Progenitor cell of endocrine pancreas (in vitro differentiated cells): ENCODE measurements at places on chromosomes 13 and 19.
A peak's percentile ranks its signal among the peaks of the same experiment; 100 is the strongest.

DNA sequence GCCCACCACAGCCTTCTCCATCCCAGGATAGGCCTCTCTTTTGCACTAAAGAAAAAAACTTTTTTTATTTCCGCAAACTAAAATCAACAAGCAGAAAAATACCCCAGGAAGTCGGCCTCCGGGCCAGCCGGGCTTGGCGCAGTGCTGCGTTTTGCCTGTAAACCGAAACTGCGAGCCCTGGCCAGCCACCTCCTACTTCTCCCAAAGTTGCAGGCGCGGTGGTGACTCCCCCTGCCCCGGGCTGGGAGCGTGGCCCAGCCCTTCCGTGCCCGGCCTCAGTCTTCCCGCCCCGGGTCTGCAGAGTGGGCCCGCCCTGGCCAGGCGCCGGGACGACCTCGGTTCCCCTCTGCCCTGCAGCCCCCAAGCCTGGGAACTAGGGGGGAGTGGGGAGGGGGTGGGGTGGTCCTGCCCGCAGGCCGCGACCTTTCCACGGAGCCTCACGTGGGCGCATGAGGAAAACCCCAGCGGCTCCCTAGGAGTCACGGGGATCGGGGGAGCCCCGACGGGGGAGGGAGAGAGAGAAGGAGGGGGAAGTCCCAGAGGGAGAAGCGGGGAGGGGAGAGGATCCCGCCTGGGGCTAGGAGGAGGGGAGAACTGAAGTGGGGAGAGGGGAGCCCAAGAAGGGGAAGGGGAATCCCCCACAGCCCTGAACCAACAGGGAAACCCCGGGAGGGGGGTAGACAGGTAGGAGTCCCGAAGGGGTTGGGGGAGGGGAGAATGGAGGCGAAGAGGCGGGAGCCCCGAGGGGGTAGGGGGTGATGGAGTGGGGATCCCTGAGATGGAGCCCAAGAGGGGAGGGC lies 3.0 kb downstream of the GADD45B start:
- H3K27me3 ChIP-seq, result peaks cover 49% of the 10 kb centered on the region
- H3K4me1 ChIP-seq, result peaks cover 20% of the 10 kb centered on the region
- no peak overlapping the region for H3K27ac ChIP-seq
- H3K36me3 ChIP-seq, result no peaks in the 10 kb centered on the region

- peaks cover 2% of the 10 kb centered on the region for H3K4me1 ChIP-seq
Observed at GRCh38 chr19:32415246-32415645, 9.7 kb downstream of the DPY19L3 start.

DNA sequence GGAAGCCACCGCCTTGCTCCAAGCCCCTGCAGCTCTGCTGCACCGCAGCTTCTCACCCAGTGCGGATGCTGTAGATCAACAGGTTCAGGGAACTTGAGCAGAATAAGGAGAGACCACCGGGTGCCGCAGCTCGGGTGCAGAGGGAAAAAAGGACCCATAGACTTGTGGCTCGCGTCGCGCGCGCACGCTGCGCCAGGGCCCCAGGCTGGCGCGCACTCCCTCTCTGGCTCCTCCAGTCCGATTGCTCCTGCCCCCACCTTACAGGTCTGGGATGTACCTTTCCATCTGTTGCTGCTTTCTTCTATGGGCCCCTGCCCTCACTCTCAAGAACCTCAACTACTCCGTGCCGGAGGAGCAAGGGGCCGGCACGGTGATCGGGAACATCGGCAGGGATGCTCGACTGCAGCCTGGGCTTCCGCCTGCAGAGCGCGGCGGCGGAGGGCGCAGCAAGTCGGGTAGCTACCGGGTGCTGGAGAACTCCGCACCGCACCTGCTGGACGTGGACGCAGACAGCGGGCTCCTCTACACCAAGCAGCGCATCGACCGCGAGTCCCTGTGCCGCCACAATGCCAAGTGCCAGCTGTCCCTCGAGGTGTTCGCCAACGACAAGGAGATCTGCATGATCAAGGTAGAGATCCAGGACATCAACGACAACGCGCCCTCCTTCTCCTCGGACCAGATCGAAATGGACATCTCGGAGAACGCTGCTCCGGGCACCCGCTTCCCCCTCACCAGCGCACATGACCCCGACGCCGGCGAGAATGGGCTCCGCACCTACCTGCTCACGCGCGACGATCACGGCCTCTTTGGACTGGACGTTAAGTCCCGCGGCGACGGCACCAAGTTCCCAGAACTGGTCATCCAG lies 964 bp downstream of the PCDH17 start:
- DNase-seq, result peak; percentile 30
- peak overlapping the region; percentile 91 for H3K27ac ChIP-seq
- H3K4me1 ChIP-seq, result peaks cover 27% of the 10 kb centered on the region
- H3K27me3 ChIP-seq, result peaks cover 29% of the 10 kb centered on the region

- no peaks in the 10 kb centered on the region for H3K27me3 ChIP-seq
- H3K27ac ChIP-seq, result peak overlapping the region; percentile 97
- H3K4me3 ChIP-seq, result peak overlapping the region; percentile 90
- DNase-seq, result no peak
- H3K4me1 ChIP-seq, result peaks cover 26% of the 10 kb centered on the region
Observed at GRCh38 chr13:27170221-27170515, 1.4 kb downstream of the USP12 start.

DNA sequence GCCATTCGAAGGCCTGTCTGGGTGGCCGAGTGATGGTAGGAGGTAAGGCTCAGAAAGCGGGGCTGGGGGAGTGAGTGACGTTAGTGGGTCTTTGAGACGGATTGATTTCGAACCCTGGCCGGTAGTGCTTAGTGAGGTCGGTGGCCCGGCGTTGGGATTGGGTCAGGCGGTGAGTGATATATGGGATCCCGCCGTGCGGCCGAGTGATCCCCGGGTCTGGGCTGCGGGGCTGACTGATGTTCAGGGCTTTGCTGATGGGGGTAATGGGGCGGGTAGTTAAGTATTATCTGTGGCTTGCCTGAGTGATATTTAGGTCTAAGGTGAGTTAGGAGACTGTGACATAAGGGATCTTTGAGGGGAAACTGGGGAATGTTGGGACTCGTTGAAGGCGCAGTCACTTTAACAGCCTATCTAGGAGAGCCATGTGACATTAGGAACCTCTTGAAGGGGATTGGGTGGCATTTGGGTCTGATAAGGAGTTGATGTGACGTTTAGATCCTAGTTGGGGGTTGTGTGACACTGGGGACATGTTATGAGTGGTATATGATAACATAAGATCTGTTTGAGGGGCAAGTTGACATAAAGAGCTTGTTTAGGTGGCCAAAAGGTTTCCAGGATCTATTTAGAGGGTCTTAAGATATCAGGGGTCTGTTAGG lies 543 bp downstream of the PSMC4 start:
- DNase-seq, result no peak
- H3K4me3 ChIP-seq, result peak overlapping the region; percentile 100
- peaks cover 22% of the 10 kb centered on the region for H3K4me1 ChIP-seq
- H3K27me3 ChIP-seq, result no peaks in the 10 kb centered on the region
- peak overlapping the region; percentile 96 for H3K27ac ChIP-seq
- peaks cover 25% of the 10 kb centered on the region for H3K36me3 ChIP-seq

GRCh38 chr13:59584761-59585670 lies 578.7 kb downstream of the DIAPH3 start:
- no peaks in the 10 kb centered on the region for H3K36me3 ChIP-seq
- H3K27ac ChIP-seq, result no peak overlapping the region
- no peaks in the 10 kb centered on the region for H3K27me3 ChIP-seq
- DNase-seq, result no peak

DNA sequence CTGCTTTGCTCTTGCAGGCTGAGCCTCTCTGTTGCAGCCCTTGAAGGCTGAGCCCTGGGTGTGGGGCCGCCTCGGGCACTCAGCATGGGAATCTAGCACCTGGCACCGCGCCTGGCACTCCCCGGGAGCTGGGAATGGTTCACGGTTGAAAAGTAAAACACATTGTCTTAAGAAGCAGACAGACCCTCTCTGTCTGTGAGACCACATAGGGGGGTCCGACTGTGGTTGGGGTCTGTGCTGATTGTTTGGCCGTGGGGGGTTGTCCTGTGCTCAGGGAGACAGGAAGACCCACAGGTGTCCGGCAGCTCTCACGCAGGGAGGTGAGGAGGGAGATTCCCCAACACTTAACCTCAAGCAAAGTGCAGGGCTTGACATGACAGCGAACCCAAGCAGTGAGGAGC lies 64.8 kb downstream of the SOX1 start:
- no peak for DNase-seq
- peaks cover 3% of the 10 kb centered on the region for H3K4me1 ChIP-seq
- H3K4me3 ChIP-seq, result no peak overlapping the region
- no peak overlapping the region for H3K27ac ChIP-seq
- H3K27me3 ChIP-seq, result peaks cover 69% of the 10 kb centered on the region

GRCh38 chr13:28761586-28761985 lies 42.8 kb upstream of the SLC46A3 start:
- no peaks in the 10 kb centered on the region for H3K27me3 ChIP-seq
- H3K4me1 ChIP-seq, result no peaks in the 10 kb centered on the region
- peaks cover 3% of the 10 kb centered on the region for H3K36me3 ChIP-seq

DNA sequence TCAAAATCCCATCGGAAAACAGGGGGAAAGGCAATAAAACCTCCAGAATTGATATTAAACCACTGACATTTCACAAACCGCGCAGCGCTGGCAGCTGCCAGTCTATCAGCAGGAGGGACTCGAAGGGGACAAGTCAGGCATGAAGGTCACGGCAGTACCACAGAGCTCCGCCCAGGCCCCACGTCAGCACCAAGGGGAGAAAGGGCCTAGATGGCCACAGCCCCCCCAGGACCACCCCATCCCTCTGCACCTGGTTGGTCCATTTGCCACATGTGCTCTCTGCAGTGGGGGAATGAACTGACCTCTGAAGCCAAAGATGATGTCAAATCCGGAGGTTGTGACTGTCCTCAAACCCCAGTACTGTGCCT lies 9.5 kb upstream of the VSTM2B start:
- no peak overlapping the region for H3K4me3 ChIP-seq
- DNase-seq, result no peak
- no peaks in the 10 kb centered on the region for H3K4me1 ChIP-seq

DNA sequence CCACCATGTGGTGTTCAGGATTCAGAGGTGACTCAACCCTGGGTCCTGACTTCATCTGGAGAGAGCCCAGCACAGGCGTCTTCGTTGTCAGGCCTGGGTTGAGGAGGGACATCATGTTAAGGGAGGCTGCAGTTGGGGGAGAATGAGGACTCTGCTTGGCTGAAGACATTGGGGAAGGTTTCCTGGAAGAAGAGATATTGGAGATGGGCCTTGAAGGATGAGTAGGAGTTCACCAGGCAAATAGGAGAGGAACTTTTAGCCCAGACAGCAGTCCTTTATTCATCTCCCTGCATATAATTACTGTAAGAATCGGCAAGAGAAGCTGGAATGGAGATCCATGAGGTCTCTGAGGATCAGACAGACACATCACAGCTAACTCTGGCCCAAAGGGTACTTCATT lies 38.9 kb downstream of the VAV1 start:
- DNase-seq, result no peak
- H3K4me1 ChIP-seq, result no peaks in the 10 kb centered on the region
- no peaks in the 10 kb centered on the region for H3K36me3 ChIP-seq
- no peak overlapping the region for H3K4me3 ChIP-seq
- no peak overlapping the region for H3K27ac ChIP-seq
- peaks cover 9% of the 10 kb centered on the region for H3K27me3 ChIP-seq

DNA sequence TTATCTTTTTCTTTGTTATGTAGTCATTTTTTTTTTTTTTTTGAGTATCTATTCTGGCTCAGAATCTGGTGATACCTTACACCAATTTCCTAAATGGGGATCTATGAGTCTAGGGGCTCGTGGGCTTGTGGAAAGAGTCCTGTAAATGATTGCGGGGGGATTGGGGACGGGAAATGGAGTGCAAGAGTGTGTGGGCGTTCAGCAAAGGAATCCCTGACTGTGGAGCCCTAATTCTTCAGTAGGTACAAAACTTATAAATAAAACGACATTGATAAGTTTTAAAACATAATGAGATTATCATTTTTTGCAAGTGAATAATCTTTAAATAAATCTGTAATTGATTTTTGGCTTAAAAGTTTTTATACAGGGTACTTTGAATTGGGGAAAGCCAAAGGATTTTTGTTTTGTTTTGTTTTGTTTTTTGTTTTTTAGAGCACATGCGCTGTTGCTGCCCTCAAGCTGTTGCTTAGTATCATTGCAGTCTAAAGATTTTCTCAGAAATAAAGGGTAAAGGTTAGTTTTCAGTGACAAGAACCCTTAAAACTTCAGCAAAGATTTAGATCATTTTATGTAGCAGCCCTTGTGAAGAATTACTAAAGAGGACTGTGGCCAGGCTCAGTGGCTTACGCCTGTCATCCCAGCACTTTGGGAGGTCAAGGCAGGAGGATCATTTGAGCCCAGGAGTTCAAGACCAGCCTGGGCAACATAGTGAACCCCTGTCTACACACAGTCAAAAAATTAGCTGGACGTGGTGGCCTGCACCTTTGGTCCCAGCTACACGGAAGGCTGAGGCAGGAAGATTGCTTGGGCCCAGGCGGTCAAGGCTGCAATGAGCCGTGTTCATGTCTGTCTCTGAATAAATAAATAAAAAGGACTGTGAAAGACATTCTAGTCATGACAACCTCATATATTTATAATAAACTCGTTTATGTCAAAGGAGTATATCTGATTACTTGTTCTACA lies 1.7 kb downstream of the ERCC5 start:
- H3K4me1 ChIP-seq, result peaks cover 12% of the 10 kb centered on the region
- H3K27ac ChIP-seq, result peak overlapping the region; percentile 92
- no peaks in the 10 kb centered on the region for H3K27me3 ChIP-seq
- no peak for DNase-seq

DNA sequence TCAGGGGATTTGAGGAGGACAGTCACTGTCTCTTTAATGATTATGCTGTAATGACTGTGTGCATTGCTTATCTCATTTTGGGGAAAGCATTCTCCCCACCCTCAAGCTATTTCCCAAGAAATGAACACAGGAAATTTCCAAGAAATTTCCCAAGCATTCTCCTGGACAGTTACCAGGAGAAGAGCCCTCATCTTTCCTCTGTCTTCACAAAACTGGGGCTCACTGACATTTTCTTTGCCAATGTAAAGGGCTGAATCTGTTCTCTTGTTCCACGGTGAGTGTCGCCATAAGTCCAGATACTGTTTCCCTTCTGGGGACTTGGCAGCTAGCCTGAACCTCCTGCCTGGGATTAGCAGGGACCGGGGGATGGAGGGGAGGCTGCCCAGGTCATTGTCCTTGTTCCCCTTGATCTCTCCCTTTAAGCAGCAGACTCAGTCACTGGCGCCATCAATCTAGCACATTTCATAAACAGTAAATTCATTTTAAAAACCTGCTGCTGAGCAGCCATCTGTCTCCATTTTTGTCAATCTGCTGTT lies 172.8 kb downstream of the DNAJC15 start:
- H3K4me1 ChIP-seq, result peaks cover 1% of the 10 kb centered on the region
- no peaks in the 10 kb centered on the region for H3K27me3 ChIP-seq
- H3K4me3 ChIP-seq, result no peak overlapping the region
- no peak for DNase-seq

DNA sequence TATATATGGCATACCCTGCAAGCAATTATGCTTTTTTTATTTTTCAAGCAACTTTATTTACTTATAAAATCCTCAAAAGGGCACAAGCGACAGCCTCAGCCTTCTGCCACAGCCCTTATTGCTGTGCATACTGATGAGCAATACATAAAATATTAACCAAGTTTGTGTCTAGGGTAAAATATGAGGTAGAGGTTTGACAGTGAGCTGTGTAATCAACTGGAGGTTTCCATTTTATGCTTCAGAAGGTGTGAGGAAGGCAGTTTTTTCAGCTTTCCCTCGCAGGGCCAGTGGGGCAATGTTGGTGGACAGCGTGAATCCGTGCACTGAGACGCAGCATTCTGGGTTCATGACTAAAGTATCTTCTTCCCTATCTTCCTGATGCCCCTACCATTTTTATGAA lies 310.4 kb downstream of the IRS2 start:
- H3K4me3 ChIP-seq, result no peak overlapping the region
- peaks cover 5% of the 10 kb centered on the region for H3K4me1 ChIP-seq
- H3K27ac ChIP-seq, result no peak overlapping the region
- H3K36me3 ChIP-seq, result no peaks in the 10 kb centered on the region
- peaks cover 11% of the 10 kb centered on the region for H3K27me3 ChIP-seq

- no peaks in the 10 kb centered on the region for H3K27me3 ChIP-seq
- no peak overlapping the region for H3K27ac ChIP-seq
- H3K4me1 ChIP-seq, result peaks cover 7% of the 10 kb centered on the region
- no peak for DNase-seq
- H3K36me3 ChIP-seq, result peaks cover 11% of the 10 kb centered on the region
- H3K4me3 ChIP-seq, result no peak overlapping the region
Observed at GRCh38 chr13:52652980-52653303, 306 bp downstream of the SUGT1 start.
